Pulmonary artery endothelial cell (primary cell): ENCODE measurements at places on chromosomes 7 and 10.

- DNase-seq: peak; percentile 57
These were observed 46.1 kb downstream of the ARMH3 start for GRCh38 chr10:102009801-102010425.

DNA sequence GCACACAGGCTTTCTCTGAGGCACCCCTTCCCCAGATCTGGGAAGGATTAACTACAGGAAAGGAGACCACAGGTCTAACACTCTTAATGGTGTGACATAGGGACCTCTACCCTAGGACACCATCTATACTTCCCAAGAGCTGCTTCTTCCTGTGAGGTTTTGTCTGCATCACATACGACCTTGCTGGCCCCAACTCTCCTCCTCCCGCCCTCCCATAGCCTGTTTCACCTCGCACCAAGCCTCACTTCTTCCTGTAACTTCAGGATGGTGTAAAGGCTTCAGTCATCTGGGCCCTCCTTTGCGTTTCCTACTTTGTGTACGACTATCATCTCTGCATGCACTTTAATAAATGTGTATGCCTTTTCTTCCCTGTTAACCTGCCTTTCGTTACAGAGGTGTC lies 274.3 kb downstream of the KLF6 start:
- no peak for DNase-seq

GRCh38 chr10:124864421-124865193 lies 63.0 kb downstream of the ABRAXAS2 start:
- DNase-seq: no peak

DNA sequence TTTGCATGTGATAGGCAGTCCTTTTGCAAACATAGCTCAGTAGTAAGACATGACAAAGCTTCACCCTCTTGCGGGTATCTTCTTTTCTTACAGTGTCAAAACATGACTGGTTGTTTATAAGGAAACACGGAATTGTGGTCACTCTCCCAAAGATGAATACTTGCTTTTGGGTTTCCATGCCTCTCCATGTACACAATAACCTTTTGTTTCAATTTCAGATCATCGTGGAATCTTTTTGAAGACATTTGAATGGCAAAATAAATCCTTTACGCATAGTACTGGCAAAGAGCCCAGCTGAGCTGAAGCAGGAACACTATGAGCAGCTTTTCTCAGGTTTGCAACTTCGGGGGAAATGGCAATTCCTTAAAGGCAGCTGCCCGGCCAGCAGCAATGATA lies 156.8 kb upstream of the FRMD4A start:
- DNase-seq: no peak

- DNase-seq: no peak
These were observed 46.3 kb upstream of the RNF216 start for GRCh38 chr7:5827755-5828154.
